ENCODE measurements at places on chromosomes 12 and 14.

GRCh38 chr14:68506645-68507419, 286.0 kb downstream of the ZFP36L1 start:
- no peak for DNase-seq

GRCh38 chr12:1618489-1618888, 10.5 kb upstream of the WNT5B start:
- no peak for DNase-seq

- no peak for DNase-seq
These were observed 25.1 kb downstream of the CCNK start for GRCh38 chr14:99506276-99506675.

GRCh38 chr12:15001733-15002382, 29.0 kb downstream of the PDE6H start:
- no peak for DNase-seq

DNA sequence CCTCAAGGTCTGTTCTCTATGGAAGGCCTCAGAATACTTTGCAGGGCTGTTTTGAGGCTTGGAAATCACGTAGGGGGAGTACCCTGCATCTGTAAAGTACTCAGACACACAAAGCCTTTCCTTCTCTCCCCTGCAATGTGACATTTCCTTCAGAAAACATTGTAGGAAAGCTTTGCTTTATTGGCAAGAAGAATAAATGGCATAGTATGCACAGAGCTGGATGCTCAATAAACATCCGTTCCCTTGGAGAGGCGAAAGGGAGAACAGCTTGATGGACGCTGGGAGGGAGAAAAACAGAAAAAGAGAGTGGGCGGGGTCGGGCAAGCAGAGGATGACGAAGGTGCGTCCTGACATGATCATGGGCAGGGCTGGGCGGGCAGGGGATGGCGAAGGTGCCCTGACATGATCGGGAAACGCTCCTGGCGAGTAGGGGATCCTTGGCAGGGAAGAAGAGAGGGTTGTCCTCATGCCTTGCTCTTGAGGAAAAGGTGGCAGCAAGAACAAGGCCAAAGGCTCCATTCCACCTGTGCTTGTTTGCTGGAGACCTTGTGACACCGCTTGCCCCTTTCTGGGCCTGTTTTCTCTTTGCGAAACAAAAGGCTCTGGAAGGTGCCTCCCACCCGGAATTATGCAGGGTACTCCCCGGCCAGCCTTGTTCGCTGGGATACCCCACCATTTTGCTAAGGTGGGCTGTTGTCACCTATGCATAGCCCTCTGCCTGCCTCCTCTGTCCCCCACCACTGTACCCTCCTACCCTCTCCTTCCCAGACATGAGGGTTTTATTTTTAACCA, 21.1 kb downstream of the IRF2BPL start:
- no peak for DNase-seq

DNA sequence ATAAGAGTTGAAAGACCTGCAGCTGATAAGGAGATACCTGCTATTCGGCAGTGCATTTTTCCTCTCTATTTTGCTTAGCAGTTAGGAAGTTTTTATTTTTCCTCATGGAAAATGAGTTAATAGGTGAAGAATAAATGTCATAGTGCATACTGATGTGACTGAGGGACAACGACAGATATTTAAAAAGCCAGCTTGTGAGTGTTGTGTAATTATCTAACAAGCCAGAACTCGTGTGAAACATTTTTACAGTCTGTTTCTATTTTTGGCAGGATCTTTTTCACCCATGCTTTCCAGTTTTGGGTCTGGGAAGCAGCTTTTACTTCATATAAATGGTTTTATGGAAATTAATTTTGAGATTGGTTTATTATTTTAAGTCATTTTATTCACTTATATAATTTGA, 2.9 kb downstream of the FBXO34 start:
- DNase-seq = no peak

DNA sequence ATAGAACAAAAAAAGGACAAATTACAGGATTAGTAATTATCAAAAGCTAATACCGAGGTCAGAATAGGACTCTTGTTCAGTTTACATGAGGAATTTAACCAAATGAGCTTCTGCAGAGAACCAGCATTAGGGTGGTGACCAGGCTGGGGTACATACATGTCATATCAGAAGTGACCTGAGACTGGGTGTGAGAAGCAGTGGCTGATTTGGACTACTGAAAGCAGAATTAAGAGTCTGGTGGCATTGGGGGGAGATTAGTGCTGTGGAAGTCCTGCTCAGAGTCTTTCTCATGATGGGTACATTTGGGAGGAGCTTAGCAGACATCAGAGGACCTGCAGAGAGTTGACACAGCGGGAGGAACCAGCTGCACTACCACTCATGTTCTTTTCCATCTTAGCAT, 21.7 kb downstream of the TRAF3 start:
- no peak for DNase-seq

DNA sequence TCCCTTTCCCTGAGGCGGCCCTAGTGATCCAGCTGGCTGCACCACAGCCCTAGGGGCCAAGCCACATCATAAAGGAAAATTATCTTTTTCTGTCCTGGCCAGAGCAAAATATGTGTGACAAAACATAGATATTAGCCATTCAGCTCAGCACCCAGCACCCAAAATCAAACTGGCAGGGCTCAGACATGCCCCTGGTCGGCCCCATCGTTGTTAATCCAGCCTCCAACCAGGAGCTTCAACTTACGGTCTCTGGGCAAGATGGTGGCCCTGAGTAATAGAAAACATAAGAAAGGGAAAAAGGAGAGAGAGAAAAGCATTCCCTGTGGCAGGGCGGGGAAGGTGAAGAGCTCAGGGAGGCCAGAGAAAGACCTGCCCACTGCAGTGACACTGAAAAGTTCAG, 111.9 kb downstream of the EML1 start:
- no peak for DNase-seq
